ENCODE measurements at places on chromosomes 2 and 18.
A peak's percentile ranks its signal among the peaks of the same experiment; 100 is the strongest.

DNA sequence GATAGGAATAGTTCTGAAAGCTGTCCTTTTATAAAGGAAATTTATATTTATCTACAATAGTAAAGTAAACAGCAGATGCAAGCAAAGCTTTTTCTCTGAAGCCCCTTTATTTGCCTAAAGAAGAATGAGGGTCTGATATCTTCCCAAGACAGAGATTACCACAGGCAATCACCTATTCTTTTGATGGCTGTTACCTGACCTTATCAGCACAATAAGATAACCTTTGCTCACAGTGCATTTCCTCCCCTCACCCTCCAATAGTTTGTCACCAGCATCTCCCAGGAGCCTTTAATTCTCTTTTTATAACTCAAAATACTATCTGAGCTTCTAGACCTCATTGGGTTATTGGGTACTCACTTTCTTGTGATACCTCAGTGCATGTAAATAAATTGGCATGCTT lies 6.5 kb upstream of the CFAP221 start:
- no peak for DNase-seq

- DNase-seq = no peak
Measured at GRCh38 chr2:29189052-29189451, 73.8 kb downstream of the CLIP4 start.

- DNase-seq = peak; percentile 12
Measured at GRCh38 chr2:130864830-130865800, 28.4 kb downstream of the ARHGEF4 start.

DNA sequence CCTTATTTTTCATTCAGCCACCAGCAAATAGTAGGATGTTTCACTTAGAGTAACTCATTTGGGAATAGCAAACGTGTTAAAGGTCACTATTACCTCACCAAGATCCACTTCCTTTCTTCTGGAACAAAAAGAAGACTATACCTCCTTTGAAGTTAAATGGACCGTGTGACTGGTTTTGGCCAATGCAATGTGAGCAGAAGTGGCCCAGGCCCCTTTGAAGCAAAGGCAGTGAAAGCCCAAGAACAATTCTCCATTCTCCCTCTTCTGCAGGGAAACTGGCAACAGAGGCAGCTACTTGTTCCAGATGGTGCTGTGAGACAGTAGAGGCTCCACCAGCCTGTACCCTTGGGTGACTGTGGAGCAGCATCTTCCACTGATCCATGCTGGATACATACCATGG lies 11.3 kb upstream of the MALL start:
- no peak for DNase-seq

DNA sequence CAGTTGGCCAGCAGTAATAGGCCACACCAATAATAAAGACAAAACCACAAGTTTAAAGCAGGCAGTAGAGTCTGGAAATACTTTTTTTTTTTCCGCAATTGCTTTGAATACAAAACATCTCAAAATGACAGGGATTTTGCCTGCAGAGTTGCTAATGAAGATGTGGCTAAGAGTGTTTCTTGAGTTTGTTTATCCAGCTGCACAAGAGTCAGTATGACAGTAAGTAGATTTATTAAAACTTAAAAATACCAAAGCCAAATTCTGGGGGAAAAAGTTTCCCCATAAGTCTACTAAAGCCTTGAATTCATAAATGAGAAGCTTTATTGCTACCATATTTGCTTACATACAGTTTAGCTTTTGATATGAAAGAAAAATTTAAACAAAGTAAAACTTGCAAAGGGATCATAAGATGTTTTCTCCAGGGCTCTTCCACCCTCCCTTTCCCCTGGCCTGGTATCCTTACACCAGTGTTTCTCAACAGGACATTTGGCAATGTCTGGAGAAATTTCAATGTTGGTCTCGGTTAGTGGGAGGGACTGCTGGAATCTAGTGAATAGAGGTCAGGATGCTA lies 3.9 kb upstream of the DSEL start:
- no peak for DNase-seq

DNA sequence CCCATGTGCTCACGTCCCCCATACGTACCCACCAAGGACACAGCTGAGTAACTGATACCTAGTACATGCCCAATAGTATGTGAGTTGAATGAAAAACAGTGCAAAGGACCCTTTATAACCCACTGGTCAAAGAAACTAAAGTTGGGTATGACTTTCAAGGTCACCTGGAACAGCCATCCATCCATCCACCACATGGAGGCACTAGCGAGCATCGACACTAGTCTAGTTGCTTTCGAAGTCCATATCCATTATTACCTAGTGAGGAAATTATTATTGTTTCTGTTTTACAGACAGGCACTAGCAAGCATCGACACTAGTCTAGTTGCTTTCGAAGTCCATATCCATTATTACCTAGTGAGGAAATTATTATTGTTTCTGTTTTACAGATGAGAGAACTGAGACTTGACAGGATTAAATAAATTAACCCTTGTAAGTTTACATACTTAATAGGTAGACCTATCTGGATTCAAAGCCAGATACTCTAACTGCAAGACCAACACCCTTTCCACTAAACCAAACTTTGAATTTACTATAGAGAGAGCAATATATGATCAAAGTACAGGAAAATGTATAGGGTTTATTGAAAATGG lies 233.7 kb downstream of the METTL4 start:
- DNase-seq = no peak

DNA sequence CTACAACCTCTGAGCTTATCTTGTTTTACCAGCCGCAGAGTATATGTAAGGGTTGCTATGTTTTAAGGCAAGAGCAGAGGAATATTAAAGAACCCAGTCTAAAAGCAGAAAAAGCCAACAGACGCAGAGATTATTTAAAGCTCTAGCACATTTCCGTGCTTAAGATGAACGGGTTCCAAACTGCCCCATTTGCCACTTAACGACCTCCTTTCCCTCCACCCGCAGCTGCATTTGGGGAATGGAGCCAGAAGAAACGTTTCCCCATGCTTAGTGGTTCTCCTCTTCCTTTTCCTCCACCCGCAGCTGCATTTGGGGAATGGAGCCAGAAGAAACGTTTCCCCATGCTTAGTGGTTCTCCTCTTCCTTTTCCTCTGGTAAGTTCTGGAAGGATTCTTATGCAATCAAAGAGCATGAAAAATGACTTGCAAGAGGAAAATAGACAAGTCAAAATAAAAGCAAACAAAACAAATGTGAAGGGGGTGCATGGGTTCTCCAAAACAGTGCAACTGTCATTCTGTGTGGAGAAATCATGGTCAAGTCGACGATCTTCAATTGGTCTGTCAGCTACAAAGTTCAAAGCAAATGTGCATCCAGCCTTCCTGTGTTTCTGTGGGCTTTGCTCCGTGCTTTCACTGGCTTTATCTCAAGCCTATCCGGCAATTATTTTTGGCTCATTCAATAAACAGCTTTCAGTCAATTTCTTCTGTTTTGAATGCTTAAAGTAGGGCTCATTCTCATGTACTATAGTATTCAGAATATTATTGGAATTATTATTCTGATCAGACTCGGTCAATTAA lies 57.8 kb downstream of the DIPK1C start:
- no peak for DNase-seq

GRCh38 chr2:40113272-40113968 lies 334.4 kb upstream of the THUMPD2 start:
- DNase-seq = no peak

GRCh38 chr18:53153281-53153680 lies 813.3 kb downstream of the DCC start:
- no peak for DNase-seq

GRCh38 chr2:233838251-233838650 lies 16.1 kb downstream of the HJURP start:
- no peak for DNase-seq

DNA sequence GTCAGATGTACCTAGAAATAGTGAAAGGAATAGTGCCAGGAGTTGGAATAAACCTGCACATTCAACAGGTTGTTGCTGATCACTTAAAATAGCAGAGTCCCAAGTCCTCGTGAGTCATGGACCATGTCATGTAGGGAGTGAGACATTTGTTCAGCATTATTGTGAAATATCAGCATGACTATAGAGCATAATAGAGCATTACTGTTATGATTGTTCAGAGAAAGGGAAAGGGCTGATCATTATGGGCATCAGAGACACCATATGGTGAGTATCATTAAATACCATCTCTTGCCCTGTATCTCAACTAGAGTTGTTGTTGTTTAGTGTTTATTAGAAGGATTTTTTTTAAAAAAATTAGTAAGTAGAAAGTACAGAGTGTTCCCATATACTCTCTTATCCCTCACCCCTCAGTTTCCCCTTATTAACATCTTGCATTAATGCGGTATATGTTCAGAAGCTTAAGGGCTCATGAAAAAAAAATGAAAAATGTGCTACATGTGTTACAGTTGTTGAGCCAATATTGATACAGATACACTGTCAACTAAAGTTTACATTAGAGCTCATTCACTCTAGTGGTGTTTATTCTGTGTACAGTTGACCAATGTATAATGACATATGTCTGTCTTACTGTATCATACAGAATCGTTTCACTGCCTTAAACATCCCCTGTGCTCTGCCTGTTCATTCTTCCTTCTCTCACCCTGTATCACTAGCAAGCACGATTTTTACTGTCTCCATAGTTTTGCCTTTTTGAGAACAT lies 5.7 kb downstream of the ELAC1 start:
- no peak for DNase-seq

DNA sequence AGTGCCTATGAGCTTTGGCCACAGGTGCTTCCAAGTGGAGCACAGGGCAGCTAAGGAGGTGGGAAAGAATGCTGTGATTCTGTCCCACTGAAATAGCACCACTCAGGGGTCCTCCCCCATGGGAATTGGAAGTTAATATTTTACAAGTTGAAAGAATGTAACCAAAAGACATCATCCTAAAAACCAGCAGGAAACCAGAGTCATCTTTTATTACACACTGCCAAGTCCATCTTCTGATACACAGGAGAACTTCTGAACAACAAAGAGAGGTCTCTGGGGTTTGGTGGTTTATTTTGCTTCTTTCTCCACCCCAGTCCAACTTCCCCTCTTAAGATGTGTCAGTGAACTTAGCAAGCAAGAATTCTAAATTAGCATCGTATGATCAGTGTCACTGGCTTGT lies 47.7 kb downstream of the COLEC12 start:
- DNase-seq = no peak

- no peak for DNase-seq
Measured at GRCh38 chr2:75562513-75562864, 1.8 kb upstream of the EVA1A start.

- DNase-seq = no peak
Measured at GRCh38 chr2:43425659-43426058, 170.2 kb downstream of the THADA start.

Measured in glomerular endothelial cell (primary cell).